ENCODE measurements at places on chromosomes 5 and 9.

DNA sequence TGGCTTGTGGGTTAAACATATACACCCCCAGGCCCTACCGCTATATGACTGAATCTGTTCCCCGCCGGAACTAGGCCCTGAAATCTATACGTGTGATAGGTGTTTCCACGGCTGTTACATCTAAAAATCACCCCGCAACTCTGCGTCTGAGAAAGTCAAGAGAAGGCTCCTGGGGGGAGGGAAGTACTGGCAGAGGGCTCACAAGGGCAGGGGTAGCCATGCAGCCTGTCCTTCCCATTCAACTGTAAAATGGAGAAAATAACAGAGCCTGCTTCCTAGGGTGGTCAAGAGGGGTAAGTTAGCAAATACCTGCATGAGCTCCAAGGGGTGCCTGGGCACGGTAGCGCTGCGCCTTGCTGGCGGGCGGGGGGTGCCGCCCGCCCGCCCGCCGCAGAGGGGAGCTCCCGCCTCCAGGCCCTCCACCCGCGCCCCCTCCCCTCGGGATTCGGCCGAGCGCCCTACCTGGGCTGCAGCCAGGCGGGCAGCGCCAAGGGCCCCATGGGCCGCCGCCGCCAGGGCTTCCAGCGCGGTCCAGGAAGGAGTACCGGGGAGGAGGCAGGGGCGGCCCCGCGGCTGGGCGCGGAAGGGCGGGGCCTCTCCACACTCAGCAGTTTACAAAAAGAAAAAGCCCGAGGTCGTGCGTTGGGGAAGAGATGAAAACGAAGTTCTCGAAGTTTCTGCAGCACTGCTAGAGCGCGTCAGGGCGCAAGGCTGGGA is at the start of gene HACD4:
Gene HACD4, minus strand, starts transcription at position 550 of the 717 bp plus-strand sequence. Its CDS starts 50 bp downstream, at position 500.
- peak; percentile 15 for DNase-seq

DNA sequence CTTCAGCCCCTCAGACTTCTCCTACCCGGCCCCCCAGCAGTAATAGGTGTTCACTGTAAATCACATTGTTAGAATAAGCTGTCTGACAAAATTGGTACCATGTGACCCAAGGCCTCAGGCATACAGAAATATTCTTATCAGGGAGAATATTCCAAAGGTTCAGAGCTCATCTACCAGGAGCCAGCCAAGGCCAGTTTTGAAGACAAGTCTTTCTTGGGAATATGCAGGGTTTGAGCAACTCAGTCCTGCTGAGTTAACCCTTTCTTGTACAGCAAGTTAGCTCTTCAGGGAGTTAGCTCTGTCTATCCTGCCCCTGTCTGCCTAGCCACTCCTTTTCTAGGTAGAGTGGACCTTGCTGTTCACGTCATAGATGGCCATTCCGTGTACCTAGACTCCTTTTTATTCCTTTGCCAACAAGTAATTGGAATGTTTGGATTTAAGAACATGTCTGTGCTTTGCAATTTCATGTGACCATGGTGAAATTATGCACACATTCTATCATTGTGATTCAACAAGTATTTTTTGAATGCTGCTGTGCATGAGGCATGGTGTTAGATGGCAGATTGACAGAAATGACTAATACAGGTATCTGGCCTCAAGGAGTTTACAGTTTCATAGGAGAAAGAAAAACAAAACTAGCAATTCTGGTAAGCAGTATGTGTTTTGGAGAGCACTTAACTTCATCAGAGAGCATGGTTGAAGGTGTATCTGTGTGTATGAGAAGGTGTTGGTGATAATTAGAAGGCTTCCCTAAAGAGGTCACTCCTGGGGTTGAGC is 22.6 kb downstream of the TGFBR1 start:
- DNase-seq: no peak

DNA sequence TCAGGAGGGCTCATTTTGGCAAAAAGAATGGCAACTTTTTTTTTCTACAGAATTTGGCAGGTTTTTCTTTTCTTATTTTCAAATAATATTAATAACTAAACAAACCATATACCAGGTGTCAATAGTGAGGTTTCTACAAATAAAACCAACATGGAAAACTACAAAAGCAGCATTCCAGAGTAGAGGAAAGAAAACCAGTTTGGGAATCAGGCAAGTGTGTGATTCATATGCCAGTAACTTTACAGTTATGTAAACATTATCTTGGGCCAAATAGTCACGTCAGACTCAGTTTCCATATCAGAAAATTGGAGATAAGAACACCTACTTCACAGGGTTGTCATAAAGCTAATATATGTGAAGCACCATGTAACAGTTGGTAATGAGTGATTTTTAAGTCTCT is 51.7 kb downstream of the FBXW11 start:
- no peak for DNase-seq

DNA sequence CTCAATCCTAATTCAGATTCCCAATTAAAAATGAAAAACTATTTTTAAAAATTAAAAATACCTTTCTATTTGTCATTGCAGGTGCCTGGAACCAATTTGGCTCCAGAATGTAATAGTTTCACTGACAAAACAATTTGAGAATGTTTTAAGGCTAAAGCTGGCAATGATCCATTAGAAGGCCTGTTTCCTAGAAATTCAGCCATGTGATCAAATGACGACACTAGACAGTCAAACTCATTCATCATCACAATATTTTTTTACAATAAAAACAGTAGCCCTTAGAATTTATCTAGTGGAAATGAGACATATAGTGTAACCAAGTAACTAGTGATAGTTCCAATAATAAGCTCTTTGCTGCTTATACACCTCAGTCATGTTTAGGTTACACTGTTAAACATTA is 75.4 kb upstream of the MAP3K1 start:
- DNase-seq: no peak

- DNase-seq: peak; percentile 0
These were observed 210.5 kb downstream of the GRIA1 start for GRCh38 chr5:153700940-153701339.

DNA sequence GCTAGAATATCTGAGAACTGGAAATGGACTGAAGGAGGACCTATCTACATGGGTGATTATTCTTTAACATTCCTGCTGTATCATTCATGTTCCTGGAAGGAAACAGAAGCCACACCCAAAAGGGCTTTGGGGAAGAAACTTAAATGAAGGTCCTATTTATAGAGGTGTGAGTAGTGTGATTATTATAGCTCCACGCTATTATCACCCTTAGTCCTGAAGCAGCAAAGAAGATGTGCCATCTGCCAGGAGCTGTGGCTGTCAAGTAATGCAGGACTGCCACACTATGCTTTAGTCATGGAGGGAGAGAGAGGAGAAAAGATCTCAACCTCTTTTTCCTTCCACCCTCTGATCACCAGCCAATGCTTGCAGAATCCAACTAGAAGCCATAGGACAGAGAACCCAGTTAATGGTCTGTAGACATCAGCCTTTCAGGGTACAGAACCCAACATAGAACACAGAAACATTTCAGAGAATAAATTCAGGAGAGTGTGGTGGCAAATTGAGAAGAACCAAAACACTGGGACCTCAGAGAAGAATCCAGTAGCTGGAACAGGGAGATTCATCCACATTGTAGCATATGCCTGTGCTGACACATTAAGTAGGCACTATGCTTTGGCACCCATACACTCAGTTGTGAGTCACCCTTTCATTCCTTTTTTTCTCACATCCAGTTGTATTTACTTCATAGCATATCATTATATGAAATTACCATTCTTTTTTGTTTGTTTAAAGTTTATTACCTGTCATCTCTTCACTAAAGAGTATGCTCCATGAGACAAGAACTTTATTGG is 21.0 kb upstream of the RNF180 start:
- no peak for DNase-seq

GRCh38 chr5:134079748-134080581 is 34.5 kb upstream of the TCF7 start:
- DNase-seq: no peak

- DNase-seq: no peak
These were observed 55.8 kb downstream of the GNAQ start for GRCh38 chr9:77975806-77976205.

- peak; percentile 3 for DNase-seq
These were observed 230.3 kb downstream of the MPDZ start for GRCh38 chr9:13049223-13049622.

- DNase-seq: no peak
These were observed 76.6 kb upstream of the PRRC1 start for GRCh38 chr5:127440831-127441230.

DNA sequence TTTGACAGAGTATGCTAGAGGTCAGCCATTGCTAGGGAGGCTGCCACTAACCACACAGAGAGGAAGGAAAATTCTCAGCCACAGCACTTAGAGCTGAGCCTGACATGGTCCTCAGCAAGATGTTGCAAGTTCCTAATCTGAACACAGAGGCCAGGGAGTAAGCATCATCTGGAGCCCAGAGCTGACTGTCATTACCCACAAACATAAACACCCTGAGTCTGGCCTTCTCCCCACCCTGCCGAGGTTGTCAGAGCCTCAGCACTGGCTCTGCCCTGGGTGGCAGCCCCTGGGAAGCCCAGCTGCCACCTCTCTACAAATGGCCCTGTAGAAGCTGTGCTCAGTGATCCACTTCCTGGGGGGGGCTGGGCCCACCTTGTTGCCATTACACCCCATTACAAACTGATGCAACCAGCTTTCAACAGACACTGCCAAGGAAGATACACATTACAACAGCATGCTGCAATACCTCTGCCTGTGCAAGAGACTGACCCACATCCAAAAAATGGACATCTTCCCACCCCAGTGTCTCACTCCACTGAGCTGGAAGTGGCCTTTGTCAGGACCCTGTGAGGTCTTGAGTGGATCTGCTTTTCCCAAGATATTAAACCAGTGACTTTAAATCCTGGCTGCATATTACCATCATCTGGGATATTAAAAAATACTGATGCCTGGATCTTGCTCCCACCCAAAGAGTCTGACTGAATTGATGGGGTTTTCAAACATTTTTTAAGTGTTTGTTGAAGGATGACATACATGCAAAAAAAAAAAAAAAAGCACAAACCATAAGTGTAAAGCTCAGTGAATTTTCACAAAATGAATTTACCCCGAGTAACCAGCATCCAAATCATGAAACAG is 33.0 kb downstream of the IRF1 start:
- DNase-seq: no peak

- DNase-seq: no peak
These were observed 35.5 kb downstream of the PLPP7 start for GRCh38 chr9:131324736-131325679.

DNA sequence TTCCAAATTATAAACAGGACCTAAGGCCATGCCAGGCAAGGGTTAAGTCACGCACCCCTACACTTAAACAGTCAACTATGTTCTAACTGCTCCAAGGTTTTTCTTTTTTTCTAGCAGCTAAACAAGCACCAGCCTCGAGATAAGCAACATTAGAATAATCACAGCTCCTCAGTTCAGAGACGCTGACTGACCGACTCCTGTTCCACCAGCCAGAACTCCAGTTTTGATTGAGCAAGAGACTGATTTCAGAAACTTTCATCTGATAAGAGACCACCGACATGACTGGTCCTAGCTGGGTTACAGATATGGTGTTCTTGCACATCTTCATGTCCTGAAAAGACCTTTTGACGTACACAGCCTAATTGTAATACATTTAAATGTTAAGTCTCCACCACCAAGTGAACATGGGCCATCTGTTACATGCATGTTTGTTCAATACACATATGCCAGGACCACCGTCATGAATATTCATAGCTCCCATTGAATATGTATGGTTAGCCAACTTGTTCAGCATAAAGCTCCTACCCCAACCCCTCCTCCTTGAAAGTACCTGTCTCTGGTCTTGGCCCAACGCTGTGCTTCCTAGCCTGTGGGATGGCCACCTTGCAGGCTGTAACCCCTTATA is 23.7 kb upstream of the OTULINL start:
- no peak for DNase-seq

- DNase-seq: no peak
These were observed 15.1 kb upstream of the LURAP1L start for GRCh38 chr9:12759761-12760160.

GRCh38 chr5:141519605-141520565 is 31.0 kb downstream of the PCDHGC5 start:
- DNase-seq: no peak

DNA sequence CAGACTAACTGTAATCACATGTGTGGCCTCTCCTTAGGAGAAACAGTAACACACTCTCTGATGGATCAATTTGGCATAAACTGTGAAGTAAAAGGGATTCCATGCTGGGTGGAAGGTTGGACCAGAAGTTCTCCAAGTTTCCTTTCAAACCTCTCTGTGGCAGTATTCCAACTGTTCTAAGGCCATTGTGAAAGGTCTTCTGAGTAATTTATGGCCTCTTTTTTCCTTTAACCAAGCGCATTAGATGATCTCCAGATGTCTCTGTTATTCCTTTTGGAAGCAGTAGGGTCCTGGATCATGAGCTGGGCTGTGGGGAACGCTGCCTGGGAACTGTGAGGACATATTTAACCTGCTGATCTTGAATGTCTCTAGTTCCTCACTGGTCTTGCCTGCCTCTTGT is 80.6 kb upstream of the IL6ST start:
- DNase-seq: no peak

DNA sequence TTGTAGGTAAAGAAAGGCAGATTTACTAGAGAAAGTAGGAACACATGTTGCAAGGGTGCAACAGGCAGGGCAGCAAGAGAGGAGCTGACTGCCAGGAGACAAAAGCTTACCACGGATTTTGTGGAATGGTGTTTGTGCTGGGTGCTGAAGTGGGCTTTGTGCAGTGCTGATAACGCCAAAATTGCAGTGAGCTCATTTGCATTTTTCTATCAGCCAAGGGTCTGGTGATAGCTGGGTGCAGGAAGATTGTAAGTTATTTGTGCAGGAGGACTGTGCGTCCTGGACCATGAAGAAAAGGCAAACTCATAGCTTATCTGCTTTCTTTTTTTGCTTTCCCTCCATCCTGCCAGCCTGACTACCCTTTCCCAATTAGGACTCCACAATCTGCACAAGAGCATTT is 13.6 kb downstream of the CTSL start:
- DNase-seq: no peak

- no peak for DNase-seq
These were observed 181.8 kb upstream of the MVB12B start for GRCh38 chr9:126144603-126145456.

GRCh38 chr9:76355886-76356285 is 38.3 kb downstream of the RFK start:
- no peak for DNase-seq

DNA sequence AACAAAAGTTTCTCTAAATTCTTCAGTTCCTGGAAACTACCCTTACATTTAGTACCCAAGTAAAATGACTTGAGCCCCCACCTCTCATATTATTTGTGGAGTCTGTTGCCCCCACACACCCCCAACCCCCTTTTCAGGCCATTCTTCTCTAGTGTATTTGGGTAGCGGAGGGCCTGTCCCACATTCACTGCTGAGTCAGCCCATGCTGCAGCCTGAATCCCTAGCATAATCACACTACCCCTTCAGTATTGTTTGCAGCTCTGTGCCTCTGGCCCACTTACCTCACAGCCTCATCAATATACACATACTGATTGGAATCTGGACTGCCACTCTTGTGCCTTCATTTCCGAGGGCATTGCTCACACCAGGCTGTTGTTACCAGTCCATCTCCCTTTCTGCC is 26.8 kb downstream of the RGS7BP start:
- no peak for DNase-seq

DNA sequence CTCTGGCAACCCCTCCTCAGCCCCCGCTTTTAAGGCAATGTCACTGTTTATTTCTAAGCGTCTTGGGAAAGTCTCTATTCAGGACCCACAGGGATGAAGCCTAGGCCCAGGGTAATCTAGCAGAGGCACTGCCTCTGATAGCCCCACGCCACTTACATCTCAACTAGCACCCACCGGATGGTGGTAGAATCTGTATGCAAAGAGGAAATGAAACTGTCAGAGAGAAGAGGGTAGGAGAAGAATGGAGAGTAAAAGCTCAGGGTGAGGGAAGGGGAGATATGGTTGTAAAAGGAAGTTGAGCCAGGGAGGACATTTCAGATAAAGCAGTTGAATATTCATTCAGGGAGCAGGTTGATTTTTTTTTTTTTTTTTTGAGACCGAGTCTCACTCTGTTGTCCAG is 3.0 kb downstream of the FRRS1L start:
- no peak for DNase-seq
